Esophagus squamous epithelium (tissue), 5 donors: ENCODE measurements at places on chromosomes 16 and 17.

DNA sequence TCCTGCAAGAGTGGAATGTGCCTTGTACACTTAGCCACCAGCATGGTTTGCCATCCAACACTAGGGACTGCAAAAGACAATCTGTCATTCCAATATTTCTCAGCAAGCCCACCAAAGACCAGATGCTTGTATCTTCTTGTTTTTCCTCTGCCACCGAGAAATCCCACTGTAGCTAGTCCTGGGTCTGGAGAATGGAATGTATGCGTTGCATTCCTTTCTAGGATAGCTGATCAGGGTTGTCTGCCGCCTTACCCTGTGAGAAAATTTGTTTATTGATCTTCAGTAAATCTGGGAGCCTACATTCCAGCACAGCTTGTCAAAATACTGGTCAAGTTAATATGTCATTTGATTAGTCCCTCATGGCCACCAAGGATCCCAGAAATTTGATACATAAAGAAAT is 28.1 kb upstream of the ADAMTS18 start:
- no peak for DNase-seq

DNA sequence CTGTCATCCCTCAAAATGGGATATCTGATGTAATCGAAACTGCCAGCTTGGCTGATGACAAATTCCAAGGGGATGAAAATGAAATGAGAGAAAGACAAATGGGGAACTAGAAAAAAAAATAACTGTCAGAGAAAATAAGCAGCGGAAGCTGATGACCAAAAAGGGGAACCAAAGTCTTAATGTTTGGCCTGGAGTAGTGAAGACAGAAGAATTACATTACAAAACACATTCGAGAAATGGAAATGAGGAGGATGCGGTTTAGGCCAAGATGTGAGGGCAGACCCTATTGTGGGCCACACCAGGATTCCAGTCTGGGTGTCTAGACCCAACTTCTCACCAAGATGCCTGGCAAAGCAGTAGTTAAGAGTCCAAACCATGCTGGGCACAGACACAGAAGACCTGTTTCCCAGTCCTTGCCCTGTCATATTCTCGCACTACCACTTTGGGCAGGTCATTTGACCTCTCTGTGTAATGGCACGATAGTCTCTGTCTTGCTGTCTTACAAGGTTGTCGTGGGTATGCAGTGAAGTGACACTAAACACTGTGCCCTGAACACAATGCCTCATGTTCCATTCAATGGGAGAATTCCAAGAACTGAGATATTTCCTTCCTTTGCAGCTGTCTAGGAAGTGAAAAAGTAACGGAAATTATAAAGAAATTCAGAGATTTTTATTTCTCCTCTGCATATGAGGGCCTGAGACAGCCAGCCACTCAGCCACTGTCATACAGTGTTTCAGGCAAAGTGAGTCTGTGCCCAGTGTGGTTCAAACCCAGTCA is 12.3 kb upstream of the CCL2 start:
- DNase-seq, result no peak

DNA sequence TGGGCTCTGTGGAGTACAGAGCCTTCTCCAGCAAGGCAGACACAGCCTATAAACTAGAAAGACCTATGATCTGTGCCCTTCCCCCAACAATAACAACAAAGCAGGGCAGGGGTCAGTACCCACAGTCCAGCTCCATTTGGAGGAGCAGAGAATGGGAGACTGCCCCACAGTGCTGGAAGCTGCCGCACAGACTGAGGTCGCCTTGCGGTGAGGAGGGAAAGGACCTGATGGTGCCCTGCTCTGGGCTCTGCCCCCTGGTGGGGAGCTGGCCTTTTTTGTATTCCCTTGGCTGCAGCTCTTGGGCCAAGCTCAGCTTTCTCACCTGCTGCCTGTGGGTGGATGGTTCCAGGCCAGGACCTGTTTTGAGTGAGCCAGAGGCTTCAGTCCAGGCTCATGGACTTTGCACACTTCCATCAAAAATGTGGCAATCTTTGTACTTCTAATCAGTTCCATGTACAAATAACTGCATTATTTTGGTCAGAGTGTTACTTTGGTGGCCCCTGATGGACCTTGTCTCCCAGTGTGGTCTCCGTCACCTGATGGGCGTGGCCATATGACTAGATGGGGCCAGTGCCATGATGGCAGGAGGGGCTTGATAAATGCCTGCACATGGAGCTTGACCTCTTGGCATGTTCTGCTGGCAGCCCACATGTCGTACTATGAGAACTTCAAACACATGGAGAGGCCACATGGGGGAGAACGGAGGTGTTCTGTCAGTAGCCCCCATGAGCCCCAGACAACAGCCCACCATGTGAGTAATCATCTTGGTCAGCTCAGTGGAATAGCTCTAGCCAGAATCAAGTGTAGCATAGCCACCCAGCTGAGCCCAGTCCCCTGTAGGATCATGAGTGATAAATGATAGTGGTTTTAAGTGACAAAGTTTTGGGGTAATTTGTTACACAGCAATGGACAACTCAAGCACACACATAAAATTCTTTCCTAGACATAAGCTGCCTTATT is 24.2 kb downstream of the B9D1 start:
- no peak for DNase-seq

GRCh38 chr16:8854298-8854948 is 14.4 kb downstream of the CARHSP1 start:
- no peak for DNase-seq

DNA sequence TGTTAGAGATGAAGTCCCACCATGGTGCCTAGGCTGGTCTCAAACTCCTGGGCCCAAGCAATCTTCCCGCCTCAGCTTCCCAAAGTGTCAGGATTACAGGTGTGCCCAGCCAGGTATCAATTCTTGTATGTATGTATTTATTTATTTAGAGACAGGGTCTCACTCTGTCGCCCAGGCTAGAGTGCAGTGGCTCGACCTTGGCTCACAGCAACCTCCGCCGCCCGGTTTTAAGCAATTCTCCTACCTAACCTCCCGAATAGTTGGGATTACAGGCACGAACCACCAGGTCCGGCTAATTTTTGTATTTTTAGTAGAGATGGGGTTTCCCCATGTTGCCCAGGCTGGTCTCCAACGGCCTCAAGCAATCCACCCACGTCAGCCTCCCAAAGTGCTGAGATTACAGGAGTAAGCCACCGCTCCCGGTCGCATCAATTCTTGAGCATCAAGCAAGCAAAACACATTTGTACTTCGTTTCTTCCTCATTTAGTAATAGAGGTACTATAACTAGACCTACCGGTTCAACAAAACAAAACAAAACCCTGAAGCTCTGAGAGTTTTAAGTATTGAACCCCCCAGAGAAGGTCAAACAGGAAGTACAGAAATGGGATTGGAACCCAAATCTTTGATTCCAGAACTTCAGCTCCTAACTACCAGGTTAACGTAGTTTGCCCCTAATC is 1.0 kb upstream of the ZNF500 start:
- no peak for DNase-seq

- DNase-seq, result no peak
Observed at GRCh38 chr17:50864747-50865059, 1.5 kb downstream of the TOB1 start.
